ENCODE measurements at places on chromosomes 2 and 18. TPM values are rescaled to one million over a fixed set of nuclear protein-coding genes. Genes with fewer than 3 reads are reported as not detected.

DNA sequence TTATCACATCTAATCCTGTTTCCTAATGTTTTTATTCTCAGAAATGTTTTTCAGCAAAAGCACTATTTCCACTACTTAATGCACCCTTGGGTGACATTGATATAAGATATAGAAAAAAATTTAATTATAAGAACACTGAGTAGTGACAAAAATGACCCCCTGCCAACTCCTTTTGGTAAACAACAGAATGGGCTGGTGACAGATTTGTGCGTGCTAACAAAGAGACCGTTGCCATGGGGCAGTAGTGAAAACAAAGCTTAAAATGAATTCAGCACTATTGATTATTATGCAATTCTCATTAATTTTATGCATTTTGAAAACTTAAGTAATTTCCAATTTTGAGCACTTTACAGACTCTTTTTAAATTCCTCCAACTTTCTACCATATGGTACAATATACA, 33.1 kb downstream of the RDH14 start:
- DNase-seq, result no peak

- no peak for DNase-seq
Observed at GRCh38 chr2:99827296-99827999, 314.9 kb downstream of the AFF3 start.

DNA sequence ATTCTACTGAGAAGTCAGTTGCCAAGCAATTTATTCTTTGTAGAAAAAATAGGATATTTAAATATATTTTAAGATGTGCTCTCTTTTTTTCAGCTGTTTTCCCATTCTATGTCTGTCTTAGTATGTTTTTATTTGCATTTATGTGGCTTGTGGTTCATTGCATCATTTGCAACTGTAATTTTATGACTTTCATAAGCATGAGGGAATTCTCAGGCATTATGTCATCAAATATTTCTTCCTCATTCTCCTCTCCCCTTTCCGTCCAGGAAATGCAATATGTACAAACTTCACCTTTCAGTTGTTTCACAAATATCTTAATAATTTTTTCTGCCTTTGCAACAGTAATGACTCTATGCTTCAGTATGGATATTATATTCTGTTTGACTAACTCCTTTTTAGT, 560.2 kb upstream of the LRATD1 start:
- DNase-seq, result no peak

DNA sequence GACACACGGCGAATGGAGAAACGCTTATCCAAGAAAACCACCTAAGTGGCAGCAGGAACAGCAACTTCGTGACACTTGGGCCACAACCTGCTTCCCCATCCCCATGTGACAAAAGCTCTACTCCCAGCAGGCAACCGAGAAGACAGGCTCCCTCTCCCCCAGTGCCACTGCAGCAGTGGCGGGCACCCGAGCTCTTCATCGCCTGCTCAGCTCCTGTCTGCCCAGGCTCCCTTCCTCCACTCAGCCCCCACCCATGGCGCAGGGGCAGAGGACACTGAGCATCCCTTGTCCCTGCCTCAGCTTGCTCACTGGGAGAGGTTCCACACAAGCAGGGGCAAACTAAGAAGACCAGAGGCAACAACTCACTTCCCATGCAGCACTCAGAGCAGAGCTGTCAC, 22.9 kb downstream of the SLC66A2 start:
- no peak for DNase-seq

DAW1 gene
- not detected for total RNA-seq

Data from ureter (tissue), 1 donor.